Mesenteric fat pad (tissue), 1 donor: ENCODE measurements at places on chromosomes 12 and 14.

GRCh38 chr14:77236814-77237213, 34.2 kb downstream of the NGB start:
- DNase-seq = no peak

GRCh38 chr12:106213662-106214061, 34.2 kb downstream of the CKAP4 start:
- no peak for DNase-seq

DNA sequence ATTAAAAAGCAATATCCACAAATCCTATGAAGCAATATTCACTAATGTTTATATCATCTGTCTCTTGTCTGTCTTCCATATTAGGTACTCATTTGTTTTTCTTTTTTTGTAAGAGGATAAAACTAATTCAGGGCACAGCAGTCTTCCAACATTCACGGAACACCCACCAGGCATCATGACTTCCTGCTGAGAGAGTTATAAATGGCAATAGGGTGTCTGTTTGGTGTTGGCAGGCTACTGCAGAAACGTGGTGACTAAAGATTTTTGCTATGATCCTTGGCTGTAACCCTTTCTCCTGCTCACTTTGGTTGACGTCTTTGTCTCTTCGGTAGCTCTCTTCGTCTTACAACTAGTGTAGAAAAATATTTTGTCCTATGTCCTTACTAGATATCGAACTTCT, 860.6 kb upstream of the MGAT4C start:
- DNase-seq = no peak

DNA sequence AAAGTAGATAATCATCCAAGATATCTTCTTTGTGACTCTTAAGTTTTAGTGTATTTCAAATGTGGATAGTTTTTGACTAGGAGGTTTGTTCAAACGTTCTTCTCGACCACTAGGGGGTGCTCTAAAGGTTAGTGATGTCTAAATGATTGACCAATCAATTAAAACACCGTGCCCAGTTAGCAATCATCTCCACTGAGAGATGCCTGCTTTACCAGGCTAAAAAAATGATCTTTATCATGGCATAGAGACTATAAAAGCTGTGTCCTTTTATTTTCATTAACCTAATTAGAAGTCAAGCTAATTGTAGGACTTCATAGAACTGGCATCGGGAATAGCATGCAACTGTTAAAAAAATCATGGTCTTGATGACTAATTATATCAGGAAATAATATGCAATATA, 153.9 kb downstream of the PRKCH start:
- DNase-seq = no peak

DNA sequence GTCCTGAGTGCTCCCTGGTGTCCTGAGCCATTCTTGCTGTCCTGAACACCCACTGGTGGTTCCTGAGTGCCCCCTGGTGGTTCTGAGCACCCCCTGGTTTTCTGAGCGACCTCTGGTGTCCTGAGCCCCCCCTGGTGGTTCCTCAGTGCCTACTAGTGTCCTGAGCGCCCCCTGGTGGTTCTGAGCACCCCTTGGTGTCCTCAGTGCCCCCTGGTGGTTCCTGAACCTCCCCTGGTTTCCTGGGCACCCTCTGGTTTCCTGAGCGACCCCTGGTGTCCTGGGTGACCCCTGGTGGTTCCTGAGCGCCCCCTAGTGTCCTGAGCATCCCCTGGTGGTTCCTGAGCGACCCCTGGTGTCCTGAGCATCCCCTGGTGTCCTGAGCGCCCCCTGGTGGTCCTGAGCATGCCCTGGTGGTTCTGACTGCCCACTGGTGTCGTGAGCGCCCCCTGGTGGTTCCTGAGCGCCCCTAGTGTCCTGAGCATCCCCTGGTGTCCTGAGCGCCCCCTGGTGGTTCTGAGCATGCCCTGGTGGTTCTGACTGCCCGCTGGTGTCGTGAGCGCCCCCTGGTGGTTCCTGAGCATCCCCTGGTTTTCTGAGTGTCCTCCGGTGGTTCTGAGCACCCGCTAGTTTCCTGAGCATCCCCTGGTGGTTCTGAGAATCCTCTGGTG, 473.1 kb downstream of the TMEM121 start:
- DNase-seq = no peak

- DNase-seq = no peak
Measured at GRCh38 chr12:41120211-41120610, 67.9 kb upstream of the PDZRN4 start.

DNA sequence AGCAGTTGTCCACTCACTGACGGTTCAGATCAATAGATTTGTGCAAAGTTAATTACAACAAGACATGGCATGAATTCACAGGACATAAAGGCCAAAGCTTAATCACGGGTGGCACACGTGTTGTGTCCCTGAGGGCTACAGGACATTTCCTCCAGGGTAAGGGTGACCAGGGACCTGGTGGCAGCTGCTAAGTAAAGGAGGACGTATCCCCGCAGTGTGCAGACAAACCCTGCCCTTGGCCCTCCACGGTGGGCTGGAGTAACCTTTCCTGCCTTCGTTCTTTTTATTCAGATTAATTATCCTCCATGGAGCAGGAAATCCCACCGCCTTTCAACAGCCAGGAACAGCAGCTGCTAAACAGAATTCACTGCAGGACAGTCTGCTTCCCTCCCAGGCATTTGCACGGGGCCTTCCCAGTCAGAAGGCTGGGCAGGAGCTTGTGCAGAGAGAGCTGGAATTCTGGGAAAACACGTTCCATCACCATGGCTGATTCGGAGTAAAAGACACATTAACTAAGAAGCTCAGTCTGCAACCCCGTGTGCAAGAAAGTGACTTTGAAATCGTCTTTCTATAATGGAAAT, 289.9 kb upstream of the SFSWAP start:
- no peak for DNase-seq
